Foreskin keratinocyte (primary cell): ENCODE measurements at places on chromosomes 3 and 15. TPM values are rescaled to one million over a fixed set of nuclear protein-coding genes. Genes with fewer than 3 reads are reported as not detected.

The CA12 gene
- total RNA-seq = 21.6 and 32.3 TPM in 2 replicates

The CD80 gene
- not detected in 2 replicates for total RNA-seq

The COL6A6 gene
- not detected in 2 replicates for total RNA-seq

The RFC4 gene
- 68.2 and 71.5 TPM in 2 replicates for total RNA-seq

The CXCR6 gene
- not detected in 2 replicates for total RNA-seq

The CYP19A1 gene
- total RNA-seq = not detected in 2 replicates

The NANOGP8 gene
- total RNA-seq = not detected in 2 replicates

The CFAP100 gene
- not detected in 2 replicates for total RNA-seq

The GOLGA6L4 gene
- 0.46 and 0.99 TPM in 2 replicates for total RNA-seq

The WDR76 gene
- total RNA-seq = 23.1 TPM in 2 replicates

The PFKFB4 gene
- 22.9 and 53.4 TPM in 2 replicates for total RNA-seq

The CHRD gene
- total RNA-seq = not detected in 2 replicates

The GOLGA8H gene
- total RNA-seq = 0.10 and 0.11 TPM in 2 replicates

The ACKR2 gene
- 0.20 and 0.21 TPM in 2 replicates for total RNA-seq

The FAM174B gene
- 0.46 and 0.71 TPM in 2 replicates for total RNA-seq

The LRTM1 gene
- total RNA-seq = not detected in 2 replicates

The DLG1 gene
- total RNA-seq = 113 and 118 TPM in 2 replicates

The CCDC13 gene
- 0.32 TPM in 1 of 2 replicates, not detected in the other for total RNA-seq

The ACAD11 gene
- 17.5 and 18.9 TPM in 2 replicates for total RNA-seq

The UBA7 gene
- 4.3 and 6.7 TPM in 2 replicates for total RNA-seq
